ENCODE measurements at places on chromosomes 11 and 22. TPM values are rescaled to one million over a fixed set of nuclear protein-coding genes. Genes with fewer than 3 reads are reported as not detected.
A peak's percentile ranks its signal among the peaks of the same experiment; 100 is the strongest.

Gene KRTAP5-1
- not detected for total RNA-seq

Gene NAP1L4
- total RNA-seq, result 183 TPM

Gene PELI3
- 13.8 TPM for total RNA-seq

Gene C11orf21
- total RNA-seq, result not detected

Gene P2RY2
- total RNA-seq, result 0.98 TPM

Gene SDF2L1
- total RNA-seq, result 1.8 TPM

DNA sequence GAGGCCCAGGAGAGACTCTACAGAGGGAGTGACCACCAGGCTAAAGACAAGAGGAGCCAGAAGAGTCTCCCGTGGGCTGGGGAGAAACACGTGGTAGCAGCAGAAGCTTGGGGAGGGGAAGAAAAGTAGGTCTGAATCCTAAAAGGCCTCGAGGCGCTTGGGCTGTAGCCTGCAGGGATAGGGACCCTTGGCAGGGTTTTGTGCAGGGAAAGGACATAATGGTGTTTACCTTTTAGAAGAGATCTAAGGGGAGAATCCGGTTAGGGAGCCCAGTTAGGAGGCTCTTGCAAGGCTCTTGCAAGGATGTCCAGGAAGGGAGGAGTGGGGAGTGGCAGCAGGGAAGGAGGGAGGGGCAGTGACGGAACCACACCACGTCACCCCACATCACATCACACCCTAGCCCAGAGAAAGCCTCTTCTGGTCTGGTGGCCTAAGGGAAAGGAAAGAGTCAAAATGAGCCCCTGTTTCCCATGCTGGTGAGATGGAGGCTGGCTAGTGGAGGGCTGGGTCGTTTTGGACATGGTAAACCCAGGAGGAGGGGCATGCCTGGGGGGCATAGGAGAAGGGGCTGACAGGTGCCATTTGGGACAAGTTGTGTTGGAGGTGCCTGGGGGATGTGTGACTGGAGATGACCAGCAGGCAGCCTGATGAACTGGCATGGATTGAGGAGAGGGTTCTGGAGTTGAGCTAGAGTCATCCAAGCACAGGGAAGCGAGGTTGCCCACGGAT is 6.2 kb upstream of the FAM83F start:
- H3K4me1 ChIP-seq, result no peaks in the 10 kb centered on the region
- H3K27me3 ChIP-seq, result peaks cover 1% of the 10 kb centered on the region
- no peak overlapping the region for H3K27ac ChIP-seq
- H3K4me3 ChIP-seq, result no peak overlapping the region
- DNase-seq, result no peak
- no peaks in the 10 kb centered on the region for H3K36me3 ChIP-seq

GRCh38 chr11:107957109-107957588 is 28.9 kb downstream of the RAB39A start:
- H3K27ac ChIP-seq, result no peak overlapping the region
- no peaks in the 10 kb centered on the region for H3K4me1 ChIP-seq
- no peak overlapping the region for H3K4me3 ChIP-seq
- no peaks in the 10 kb centered on the region for H3K27me3 ChIP-seq

DNA sequence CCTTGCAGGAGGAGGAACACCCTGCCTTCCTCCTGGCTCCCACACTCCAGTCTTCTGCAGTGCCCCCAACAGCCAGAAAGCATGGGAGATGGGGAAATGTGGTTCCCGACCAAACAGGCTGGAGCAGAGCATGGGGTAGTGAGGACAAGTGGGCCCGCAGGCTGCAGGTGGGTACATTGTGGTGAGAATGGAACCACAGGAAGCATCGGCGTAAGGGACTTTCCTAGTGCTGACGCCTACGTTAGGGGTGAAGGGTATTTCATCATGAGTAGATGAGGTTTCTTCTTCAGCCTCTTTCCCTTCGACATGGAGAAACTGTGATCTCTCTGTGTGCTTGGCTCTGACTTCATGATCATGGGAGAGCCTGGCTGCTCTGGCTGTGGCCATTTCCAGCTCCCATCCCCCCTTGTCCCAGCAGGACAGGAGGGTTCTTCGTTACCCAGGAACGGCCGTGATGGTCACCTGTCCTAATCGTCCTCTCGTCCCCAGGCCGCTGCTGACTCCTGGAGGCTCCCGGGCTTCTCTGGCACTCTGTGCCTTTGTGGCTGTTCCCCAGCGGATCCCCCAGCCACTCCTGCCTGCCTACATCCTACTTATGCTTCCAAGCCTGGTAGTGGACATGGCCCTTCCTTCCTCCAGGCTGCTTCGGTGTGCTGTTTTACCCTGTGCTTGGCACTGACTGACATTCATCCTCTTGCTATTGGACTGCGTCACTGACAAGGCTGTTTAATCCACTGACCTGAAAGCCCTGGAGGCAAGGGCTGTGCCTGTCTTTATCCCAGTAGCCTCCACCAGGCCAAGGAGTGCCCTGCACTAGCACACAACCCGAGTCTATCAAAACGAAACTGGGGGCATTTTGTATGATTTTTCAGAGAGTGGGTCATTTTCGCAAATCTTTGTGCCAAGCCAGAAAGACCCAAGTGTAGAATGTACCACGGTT is 65.2 kb upstream of the CECR2 start:
- H3K27me3 ChIP-seq, result no peaks in the 10 kb centered on the region
- H3K36me3 ChIP-seq, result no peaks in the 10 kb centered on the region
- no peaks in the 10 kb centered on the region for H3K4me1 ChIP-seq
- DNase-seq, result no peak

DNA sequence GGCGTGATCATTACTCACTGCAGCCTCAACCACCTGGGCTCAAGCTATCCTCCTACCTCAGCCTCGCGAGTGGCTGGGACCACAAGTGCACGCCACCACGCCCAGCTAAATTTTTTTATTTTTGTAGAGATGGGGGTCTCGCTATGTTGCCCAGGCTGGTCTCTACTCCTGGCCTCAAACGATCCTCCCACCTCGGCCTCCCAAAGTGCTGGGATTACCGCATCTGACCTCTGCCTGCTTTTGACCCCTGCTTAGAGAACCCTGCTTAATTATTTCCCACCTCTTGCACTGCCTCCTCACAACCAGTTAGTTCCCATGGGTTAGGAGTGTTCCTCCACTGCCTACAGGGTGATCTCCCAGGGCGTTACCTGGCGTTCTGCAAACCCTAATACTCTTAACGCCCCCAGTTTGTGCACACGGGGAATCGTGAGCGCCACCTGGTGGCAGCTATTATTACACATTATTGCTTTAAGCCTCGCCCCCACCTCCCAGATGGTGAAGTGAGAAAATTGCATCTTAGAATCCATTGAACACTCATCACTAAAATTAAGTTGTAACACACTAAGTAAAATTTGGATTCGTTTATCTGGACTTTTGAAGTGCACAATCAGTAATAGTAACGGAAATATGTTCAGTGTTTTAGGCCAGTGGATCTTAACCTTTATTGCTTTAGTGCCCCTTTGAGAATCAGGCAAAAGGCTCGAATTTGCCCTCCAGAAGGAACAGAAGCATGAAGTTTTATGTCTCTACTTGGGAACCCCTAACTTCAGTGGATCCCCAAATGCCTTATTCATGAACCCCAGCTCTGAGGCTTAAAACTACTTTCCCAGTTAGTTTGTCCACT is 61.4 kb upstream of the ASPHD2 start:
- DNase-seq, result no peak
- no peaks in the 10 kb centered on the region for H3K36me3 ChIP-seq
- no peaks in the 10 kb centered on the region for H3K4me1 ChIP-seq
- H3K4me3 ChIP-seq, result no peak overlapping the region

DNA sequence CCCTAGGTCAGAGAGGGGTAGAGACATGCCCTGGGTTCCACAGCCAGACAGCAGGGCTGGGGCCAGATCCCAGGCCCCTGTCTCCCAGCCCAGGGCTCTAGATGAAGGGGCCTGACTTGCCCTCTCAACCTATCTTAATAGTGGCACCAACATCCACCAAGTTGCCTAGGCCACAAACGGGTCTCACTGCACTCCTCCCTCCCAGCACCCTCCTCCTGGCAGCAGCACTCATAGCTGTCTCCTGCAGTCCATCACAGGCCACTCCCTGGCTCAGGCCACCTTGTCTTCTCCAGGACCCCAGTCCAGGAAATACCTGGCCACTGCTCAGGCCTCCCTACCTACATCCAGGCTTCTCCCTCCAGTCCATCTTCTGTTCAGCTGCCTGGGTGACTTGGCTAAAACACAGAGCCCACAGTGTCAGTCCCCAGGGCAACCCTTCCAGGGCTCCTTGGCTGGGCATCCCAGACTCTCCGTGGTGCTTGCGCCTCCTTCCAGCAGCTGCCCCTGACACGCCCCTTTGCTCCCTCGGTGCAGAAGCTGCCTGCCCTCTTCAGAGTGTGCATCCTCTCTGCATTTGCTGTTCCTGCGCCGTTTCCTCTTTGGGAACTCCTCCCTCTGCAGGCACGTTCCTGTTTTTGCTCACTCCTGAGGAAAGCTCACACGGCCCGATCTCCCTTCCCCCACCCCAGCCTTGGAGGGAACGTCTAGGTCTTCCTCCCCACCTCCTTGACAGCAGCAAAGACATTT is 40.5 kb downstream of the LRRC32 start:
- no peaks in the 10 kb centered on the region for H3K27me3 ChIP-seq
- no peak overlapping the region for H3K4me3 ChIP-seq
- no peaks in the 10 kb centered on the region for H3K36me3 ChIP-seq

- peak; percentile 72 for DNase-seq
- no peak overlapping the region for H3K27ac ChIP-seq
- no peak overlapping the region for H3K4me3 ChIP-seq
- no peaks in the 10 kb centered on the region for H3K36me3 ChIP-seq
- H3K27me3 ChIP-seq, result no peaks in the 10 kb centered on the region
These were observed 43.6 kb downstream of the CACNG2 start for GRCh38 chr22:36659762-36660509.

GRCh38 chr11:131811383-131811782 is 441.0 kb downstream of the NTM start:
- no peak overlapping the region for H3K4me3 ChIP-seq
- H3K27ac ChIP-seq, result no peak overlapping the region
- no peak for DNase-seq
- H3K27me3 ChIP-seq, result no peaks in the 10 kb centered on the region

DNA sequence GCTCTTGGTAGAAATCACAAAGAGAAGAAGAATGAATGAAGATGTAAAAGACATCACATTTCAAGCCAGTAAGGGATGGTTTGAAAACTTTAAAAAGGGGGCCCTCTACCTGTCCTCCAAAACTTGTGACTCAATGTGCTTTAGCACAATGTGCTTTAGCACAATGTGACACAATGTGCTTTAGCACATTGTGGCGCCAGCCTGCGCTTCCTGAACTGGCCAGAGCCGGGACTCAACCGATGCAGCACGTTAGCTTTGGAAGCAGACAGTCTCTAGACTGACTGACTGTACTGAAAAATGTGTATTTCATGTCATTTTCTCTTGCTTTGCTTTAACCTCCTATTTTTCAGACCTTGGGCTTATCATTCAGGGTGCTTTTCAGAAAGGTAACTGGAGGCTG is 63.5 kb downstream of the FAM83F start:
- H3K4me1 ChIP-seq, result no peaks in the 10 kb centered on the region
- H3K36me3 ChIP-seq, result no peaks in the 10 kb centered on the region
- H3K27ac ChIP-seq, result no peak overlapping the region
- no peak overlapping the region for H3K4me3 ChIP-seq

GRCh38 chr11:15568440-15568839 is 453.7 kb downstream of the INSC start:
- no peak overlapping the region for H3K4me3 ChIP-seq
- no peaks in the 10 kb centered on the region for H3K36me3 ChIP-seq
- H3K27ac ChIP-seq, result no peak overlapping the region
- DNase-seq, result no peak

DNA sequence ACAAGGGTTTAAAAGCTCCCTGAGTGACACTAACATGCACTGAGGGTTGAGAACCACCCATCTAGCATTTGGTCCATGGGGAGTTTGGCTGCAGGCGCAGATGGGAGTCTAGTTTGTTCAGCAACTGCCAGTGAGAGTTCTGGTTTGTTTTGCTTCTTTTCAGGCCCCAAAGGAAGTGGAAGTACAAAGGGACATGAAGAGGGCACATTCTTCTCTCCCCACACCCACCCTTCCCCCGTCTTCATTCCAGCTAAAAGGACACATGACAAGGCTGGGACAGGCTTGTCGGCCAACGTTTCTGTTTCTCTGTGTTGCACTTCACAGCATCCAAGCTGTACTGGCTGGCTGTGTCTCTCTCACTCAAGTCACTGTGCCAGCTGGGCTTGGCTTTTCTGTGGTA is 8.2 kb upstream of the ENDOD1 start:
- H3K27ac ChIP-seq, result peak overlapping the region; percentile 5
- H3K36me3 ChIP-seq, result no peaks in the 10 kb centered on the region
- H3K4me1 ChIP-seq, result no peaks in the 10 kb centered on the region
- peak; percentile 41 for DNase-seq

DNA sequence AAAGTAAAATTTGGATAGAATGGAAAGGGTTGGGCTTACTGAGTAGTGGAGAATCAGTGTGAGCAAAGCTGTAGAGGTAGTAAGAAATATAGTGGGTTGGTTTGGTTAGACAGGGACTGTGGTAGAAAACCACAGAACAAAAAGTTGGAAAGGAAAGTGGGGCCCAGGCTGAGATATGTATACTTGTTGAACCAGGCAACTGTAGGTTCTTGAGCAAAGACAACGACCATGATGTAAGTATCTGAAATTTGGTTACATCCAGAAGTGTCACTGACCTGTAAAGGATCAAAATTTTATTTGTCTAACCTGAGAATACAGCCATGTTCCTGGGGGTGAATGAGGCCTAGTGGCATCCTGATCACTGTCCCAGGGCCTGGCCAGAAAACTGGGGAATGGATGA is 114.1 kb downstream of the STIM1 start:
- H3K36me3 ChIP-seq, result no peaks in the 10 kb centered on the region
- no peaks in the 10 kb centered on the region for H3K27me3 ChIP-seq
- H3K4me1 ChIP-seq, result no peaks in the 10 kb centered on the region
- no peak for DNase-seq
- H3K27ac ChIP-seq, result no peak overlapping the region

DNA sequence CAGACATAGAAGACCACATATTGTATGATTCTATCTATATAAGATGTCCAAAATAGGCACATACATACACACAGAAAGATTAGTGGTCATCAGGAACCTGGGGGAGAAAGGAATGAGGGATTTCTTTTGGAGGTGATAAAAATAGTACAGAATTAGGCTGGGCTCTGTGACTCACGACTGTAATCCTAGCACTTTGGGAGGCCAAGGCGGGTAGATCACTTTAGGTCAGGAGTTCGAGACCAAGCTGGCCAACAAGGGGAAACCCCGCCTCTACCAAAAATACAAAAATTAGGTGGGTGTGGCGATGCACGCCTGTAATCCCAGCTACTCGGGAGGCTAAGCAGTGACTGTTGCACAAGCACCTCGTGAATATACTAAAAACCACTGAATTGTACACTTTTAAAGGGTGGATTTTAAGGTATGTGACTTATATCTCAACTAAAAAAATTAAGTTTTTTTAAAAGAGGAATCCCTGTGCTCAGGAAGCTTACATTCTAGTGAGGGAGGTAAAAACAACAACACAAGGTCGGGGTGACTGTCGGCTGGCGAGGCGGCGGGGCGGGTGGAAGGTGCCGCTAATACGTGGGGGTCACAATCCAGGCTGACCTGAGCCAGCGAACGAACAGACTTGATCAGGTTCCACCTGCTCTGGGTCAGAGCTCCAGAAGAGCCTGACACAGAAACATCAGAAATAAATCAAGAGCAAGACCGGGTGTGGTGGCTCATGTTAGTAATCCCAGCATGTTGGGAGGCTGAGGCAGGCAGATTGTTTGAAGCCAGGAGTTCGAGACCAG is 25.3 kb upstream of the TESMIN start:
- no peaks in the 10 kb centered on the region for H3K27me3 ChIP-seq
- H3K27ac ChIP-seq, result no peak overlapping the region
- H3K4me3 ChIP-seq, result no peak overlapping the region
- H3K4me1 ChIP-seq, result no peaks in the 10 kb centered on the region
- no peak for DNase-seq

Measured in uterus (tissue), 4 donors.